ENCODE measurements at places on chromosomes 1 and 21. TPM values are rescaled to one million over a fixed set of nuclear protein-coding genes. Genes with fewer than 3 reads are reported as not detected.

GRCh38 chr1:55610203-55610602 is 395.0 kb upstream of the USP24 start:
- no peak for DNase-seq

- DNase-seq, result peak; percentile 62
These were observed 221.3 kb downstream of the MRPL39 start for GRCh38 chr21:25385911-25386474.

GRCh38 chr1:198623752-198624647 is 14.8 kb upstream of the PTPRC start:
- peak; percentile 55 for DNase-seq

The RIMKLA gene
- not detected for total RNA-seq

The BTG2 gene
- total RNA-seq, result 99.5 TPM

DNA sequence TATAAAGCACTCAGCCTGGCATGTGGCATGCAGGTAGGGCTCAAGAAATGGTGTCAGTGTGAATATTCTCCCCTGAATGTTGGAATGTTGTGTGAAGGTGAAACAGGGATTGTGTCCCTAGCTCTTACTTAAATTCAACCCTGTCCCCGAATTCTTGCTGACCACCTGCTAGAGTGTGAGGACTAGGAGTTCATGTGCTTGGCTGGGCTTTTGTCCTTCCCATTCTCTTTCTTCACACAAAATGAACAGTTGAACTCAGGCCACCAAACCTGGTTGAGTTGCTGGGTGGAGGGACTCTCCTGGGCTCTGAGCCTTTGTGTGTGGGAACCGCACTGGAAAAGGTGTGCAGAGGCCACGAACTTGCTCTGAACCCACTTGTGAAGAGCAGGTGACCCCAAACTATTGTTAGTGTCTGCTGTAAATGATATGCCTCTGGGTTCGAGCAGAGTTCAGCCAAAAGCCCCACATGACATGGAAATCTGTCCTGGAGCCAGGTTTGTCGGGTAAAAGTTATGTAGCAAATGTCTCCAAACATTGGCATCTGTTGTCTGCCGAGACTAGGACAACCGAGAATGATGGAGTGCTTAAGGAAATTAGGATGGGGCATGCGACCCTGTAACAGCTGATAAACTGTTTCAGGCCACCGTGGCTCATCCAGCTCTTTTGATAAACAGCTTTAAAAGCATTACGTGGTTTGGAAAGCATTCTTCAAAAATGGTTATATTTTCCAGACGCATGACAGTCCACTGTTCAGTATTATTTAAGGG is 144.2 kb downstream of the DHRS3 start:
- DNase-seq, result no peak

The TNFRSF4 gene
- 1.4 TPM for total RNA-seq

- DNase-seq, result no peak
These were observed 70.2 kb downstream of the TAS1R2 start for GRCh38 chr1:18789246-18789645.

DNA sequence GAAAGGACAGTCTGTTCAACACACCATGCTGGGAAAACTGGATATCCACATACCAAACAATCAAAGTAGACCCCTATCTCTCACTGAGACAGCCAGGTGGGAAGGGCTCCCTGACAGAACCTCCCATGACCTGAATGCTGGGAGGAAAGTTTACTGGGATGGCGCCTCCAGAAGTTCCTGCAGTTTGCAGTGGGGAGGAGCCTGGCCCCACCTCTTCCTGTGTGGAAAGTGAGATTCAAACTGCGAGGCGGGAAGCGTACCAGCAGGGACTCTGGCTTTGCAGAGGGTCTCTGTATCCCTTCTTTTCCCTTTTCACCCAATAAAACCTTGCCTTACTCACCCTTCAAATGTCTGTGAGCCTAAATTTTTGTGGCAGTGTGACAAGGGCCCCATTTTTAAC is 190.7 kb downstream of the HHIPL2 start:
- DNase-seq, result no peak

DNA sequence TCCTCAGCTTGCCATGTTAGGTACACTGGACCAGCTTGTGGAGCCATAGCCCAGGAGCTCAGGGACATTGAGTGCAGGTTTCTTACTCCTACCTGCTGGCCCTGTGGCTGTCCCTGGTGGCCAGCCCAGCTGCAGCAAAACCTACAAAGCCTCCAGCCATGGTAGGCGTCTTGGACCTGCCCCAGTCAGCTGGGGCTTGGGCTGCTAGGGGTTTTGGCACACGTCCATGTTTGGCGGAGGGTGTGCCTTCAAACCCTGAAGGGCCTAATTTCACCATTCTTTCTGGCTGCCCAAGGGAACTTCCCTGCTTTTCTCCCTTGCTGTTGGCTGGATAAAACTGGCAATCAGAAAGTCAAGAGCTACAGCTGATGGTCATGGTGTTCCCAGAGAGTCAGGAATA is 25.4 kb downstream of the HMGCS2 start:
- DNase-seq, result no peak

The HPCAL4 gene
- total RNA-seq, result not detected

DNA sequence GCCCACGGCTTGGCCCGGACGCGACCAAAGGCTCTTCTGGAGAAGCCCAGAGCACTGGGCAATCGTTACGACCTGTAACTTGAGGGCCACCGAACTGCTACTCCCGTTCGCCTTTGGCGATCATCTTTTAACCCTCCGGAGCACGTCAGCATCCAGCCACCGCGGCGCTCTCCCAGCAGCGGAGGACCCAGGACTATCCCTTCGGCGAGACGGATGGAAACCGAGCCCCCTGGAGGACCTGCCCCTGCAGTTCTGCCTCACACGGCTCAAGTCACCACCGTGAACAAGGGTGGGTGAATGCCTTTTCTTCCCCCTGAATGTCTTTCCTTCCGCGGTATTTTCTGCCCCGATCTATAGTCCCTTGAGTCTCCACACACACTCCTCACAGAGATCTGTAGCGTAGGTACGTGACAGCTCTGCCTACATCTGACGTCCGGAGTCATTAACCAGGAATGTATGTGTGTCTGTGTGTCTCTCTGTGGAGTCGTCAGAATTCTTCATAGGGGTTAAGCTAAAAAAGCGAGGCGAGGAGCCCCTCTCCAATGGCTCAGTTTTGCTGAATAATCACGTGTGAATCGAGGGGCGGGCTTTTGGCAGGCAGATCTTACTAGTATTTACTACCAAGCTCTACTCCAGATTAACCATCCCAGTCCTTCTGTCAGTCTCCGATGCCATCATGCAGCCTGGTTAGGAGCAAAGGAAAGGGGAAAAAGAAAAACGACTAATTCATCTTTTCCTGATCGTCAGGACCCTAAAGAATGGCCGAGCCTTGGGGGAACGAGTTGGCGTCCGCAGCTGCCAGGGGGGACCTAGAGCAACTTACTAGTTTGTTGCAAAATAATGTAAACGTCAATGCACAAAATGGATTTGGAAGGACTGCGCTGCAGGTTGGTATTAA is at the start of gene CDKN2C:
TSS of gene CDKN2C (plus strand) at position 635 of the 898 bp plus-strand sequence. CDS start at position 759, 124 bp downstream.
- DNase-seq, result peak; percentile 80

The MYOC gene
- total RNA-seq, result not detected

DNA sequence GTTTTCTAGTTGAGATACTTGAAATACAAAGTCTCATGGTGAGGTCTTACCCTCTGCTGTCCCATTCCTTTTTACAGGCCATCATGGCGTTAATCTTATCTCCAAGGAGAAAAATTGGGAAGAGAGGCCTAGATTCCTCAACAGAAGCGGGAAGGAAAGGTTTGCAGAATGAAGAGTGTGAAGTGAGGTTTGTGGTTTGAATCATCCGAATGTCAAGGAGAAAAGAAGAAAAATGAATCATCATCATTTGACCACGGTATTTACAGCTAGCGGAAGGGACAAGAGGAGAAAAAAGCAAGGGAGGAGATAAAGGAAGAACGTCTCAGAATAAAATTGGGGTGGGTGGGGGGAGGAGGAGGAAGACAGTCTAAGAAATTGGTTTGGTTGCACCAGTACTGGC is 935 bp upstream of the COG2 start:
- DNase-seq, result no peak

Data from OCI-LY7 (cell line).